Chondrocyte (in vitro differentiated cells): ENCODE measurements at places on chromosomes 3 and 15.

DNA sequence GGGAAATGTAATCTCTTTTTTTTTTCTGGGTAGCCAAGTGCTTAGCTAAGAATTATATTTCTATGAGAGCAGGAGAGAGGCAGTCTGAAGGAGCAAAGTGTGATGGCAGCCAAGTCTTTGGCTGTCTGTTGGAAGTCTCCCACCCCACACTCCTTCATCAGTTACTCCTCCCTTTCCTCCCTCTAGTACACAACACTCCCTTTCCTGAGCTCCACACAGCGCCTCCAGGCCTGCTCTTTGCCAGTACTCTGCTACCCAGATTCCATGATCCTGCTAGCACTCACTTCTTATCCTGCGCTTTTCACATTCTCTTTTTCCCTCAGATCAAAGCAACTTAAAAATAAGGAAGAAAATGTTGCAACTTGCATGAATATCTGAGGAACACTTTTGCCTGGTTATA is 37.4 kb upstream of the SNRK start:
- DNase-seq, result no peak

DNA sequence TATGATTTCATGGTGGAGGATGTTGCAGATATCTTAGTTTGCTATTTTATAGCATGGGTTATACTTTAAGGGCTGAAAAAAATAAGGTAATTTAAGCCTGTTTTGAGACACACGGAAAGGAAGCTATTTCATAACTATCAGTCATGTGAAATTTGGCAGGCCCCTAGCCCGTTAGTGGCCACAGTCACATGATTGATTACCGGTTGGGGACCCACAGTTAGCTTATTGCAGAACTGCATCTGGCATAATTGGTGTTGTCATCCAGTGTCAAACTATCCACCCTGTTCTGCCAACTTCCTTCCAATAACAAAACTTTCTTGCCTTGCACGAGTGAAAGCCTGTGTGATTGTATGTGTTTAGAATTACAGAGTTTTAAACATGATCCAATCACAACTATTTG is 35.2 kb downstream of the FNDC3B start:
- DNase-seq, result no peak

DNA sequence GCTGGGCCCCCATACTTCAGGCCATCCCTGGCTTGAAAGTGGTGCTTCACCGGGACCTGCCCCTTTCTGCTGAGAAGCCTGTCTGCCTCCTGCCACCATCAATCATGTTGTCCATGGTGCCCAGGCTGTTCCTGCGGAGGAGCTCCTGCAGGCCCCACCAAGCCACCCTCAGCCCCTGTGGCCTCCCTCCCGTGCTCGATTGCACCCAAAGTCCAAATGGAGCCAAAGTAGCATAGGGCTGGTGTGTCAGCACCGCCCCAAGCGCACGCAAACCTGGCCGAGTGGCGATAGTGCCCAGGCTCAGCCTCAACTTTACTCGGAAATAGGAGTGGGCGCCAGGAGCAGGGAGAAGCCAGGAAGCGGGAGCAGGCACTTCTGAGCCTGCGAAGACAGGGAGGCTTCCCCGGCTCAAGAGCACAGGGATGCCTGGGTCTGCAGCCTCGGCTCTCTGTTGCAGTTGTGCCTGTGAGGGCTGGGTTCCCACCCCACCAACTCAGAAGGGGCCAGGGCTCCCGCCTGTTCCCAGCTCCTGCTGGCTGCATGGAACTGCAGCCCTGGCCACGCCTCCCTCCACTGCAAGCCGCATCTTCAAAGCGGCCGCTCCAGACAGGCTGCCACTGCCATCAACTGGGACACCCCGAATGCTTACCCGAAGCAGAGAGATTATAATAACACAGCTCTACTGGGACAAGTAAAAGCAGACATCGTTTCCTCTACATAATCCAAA is 203.0 kb downstream of the ARRDC4 start:
- DNase-seq, result no peak

DNA sequence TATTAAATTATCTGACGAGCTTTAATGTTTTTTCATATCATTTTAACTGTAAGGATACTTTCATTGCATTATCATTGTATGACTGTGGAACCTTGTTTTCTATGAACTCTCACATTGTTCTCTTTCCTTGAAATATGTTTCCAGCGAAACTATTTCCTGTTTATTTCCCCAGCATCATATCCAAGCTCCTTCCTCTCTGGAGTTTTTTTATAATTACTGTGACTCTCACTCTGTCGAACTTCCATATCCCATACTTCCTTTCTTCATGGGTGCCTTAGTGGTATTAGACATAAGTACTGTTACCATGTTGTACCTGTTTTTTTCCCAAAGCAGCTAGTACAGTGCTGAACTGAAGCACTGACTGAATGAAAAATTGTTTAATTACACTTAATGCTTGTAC is 373.6 kb upstream of the CNTN3 start:
- DNase-seq, result no peak

DNA sequence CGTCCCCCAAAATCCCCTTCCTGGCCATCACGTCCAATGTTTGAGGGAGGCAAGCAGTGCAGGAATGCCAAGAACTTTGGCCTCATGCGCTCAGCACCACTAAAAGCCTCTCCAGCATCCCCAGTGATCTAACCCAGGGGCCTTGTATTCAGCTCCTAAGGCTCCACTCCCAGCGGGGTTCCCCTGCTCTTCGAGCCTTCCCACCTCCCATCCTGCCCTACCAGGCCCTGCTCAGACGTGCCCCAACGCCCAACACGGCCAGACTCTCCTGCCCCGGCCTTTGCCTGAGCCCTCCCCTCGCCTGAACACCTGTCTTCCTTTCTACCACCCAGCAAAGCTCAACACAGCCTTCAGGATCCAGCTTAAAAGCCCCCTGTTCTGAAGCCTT is 30.5 kb downstream of the PLXND1 start:
- DNase-seq, result no peak

DNA sequence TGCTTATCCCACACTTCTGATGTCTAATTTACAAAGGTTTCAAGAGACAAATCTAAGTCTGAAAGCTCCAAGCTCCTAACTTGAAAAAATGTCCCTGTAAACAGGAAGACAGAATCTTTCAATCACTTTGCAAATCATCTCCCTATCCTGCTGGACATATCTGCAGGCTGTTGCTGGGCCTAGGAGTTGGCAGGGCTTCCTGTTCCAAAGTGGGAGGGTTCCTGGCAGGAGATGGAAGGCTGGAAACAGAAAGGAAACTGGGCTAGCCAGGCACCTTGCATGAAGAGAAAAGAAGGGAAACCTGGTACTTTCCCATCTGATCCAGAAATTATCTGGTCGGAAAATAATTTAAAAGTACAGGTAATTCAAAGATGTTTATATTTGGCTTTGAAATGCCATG is 227.3 kb upstream of the IL12A start:
- DNase-seq, result no peak

- DNase-seq, result no peak
Measured at GRCh38 chr15:77759896-77760592, 127.3 kb upstream of the LINGO1 start.

- no peak for DNase-seq
Measured at GRCh38 chr3:12730506-12731242, 28.4 kb downstream of the TMEM40 start.

DNA sequence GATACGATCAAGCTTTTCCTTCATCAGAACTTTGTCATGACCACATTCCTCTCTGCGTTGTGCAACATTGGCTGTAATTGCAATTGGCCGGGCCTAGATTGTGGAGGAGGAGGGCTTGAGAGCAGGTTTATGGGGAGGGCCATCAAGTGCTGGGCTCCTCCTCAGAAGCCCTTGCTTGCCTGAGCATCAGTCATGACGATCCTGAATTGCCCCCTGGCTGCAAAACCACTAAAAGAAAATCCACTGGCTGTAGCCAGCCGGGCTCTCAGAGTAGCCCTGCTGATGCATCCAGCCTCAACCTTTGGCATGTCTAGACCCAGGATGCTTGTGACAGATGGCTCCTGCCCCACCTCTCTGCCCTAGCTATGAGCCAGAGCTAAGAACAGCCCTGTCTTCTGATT is 13.4 kb upstream of the TRH start:
- no peak for DNase-seq

- no peak for DNase-seq
Measured at GRCh38 chr15:42069025-42069424, 25.3 kb downstream of the PLA2G4D start.

DNA sequence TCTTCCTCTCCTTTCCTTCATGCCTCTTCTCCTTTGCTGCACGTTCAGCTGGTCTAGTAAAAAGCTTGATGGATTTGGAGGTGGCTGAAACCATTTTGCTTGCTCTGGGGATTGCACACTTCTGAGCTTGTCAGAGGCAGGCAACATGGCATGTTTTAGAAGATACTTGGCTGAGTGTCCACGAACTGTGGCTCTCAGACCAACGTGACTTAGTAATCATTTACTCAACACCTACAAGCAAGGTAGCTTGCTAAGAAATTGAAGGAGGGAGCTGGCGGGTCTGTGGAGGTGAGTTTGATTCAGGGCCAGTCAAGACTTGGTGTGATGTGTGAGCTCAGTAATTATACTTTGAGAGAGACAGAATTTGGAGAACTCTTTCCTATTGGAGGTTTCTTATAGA is 196.0 kb downstream of the LPP start:
- no peak for DNase-seq

DNA sequence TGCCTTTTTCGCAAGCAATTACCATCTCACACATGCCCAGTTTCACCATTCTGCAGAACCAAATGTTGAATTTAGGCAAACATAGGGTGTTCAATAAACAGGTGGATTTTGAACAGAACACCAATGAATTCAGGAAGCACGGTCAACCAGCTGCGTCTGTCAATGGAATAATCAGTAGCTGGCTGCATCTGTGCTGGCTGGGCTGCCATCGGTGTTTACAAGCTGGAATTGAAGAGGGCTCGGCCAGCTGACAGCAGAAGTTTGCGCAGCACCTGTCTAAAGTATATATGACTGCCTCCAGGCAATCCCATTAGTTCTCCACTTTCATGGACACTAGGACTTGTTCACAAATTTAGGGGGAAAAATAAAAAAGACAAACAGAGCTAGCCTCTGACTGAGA is 996.4 kb upstream of the CFAP20DC start:
- no peak for DNase-seq

- DNase-seq, result no peak
Measured at GRCh38 chr3:102570511-102570910, 135.7 kb downstream of the ZPLD1 start.
